CD4-positive, alpha-beta memory T cell (primary cell): ENCODE measurements at places on chromosomes 11 and 22. TPM values are rescaled to one million over a fixed set of nuclear protein-coding genes. Genes with fewer than 3 reads are reported as not detected.

DNA sequence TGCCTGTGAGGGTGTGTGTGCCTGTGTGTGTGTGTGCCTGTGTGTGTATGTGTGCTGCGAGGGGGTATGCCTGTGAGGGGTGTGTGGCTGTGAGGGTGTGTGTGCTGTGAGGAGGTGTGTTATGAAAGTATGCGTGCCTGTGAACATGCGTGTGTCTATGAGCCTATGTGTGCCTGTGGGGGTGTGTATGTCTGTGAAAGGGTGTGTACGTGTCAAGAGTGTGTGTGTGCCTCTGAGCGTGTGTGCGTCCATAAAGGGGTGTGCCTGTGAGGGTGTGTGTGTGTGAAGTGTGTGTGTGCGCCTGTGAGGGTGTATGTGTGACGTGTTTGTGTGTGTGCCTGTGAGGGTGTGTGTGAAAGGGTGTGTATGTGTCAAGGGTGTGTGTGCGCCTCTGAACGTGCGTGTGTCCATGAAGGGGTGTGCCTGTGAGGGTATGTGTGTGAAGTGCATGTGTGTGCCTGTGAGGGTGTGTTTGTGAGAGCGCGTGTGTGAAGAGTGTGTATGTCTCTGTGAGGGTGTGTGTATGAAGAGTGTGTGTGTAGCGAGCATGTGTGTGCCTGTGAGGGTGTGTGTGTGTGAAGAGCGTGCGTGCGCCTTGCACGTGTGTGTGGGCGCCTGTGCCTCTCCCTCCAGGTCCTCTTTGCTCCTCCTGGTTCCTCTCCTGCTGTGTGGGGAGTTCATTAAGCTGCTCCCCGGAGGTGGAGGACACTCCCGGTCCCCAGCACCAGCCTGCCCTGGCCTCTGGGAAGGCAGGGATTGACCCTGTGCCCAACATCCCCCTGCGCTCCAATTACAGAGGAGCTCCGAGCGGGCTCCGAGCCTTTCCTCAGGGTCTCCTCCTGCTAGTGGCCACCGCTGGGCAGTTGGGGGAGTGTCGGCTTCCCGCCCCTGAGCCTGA lies 53.3 kb downstream of the CACNA1I start:
- H3K4me3 ChIP-seq, result no peak overlapping the region
- H3K4me1 ChIP-seq, result peaks cover 7% of the 10 kb centered on the region
- no peak overlapping the region for H3K27ac ChIP-seq
- no peaks in the 10 kb centered on the region for H3K27me3 ChIP-seq
- H3K36me3 ChIP-seq, result no peaks in the 10 kb centered on the region

TRIM29 gene
- not detected for total RNA-seq

DNA sequence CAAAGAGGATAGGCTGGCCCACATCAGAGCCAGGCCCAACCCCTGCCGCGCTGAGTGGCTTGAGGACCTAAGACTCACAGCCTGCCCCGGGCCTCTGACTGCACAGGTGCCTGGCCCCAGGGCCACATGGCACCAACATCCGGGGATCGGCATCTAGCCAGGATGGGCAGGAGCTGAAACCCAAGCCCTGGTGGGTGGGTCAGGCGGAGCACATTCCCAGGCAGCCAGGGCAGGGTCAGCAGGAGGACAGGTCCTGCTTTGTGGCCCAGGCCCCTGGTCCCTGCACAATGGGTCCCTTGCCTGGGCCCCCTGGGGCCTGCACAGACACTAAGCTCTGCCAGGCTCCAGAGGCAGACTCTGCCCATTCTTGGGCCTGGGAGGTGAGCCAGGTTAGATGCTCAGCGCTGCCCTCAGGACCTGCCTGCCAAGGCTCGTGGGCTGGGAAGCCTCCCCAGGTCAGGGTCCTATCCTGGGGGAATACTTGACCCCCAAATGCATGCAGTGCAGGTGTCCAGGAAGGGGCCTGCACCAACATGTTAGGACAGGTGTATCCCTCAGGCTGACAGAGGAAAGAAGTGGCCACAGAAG lies 33.5 kb downstream of the ARVCF start:
- no peak overlapping the region for H3K4me3 ChIP-seq
- no peak overlapping the region for H3K27ac ChIP-seq
- peaks cover 14% of the 10 kb centered on the region for H3K4me1 ChIP-seq

- no peak overlapping the region for H3K27ac ChIP-seq
- H3K27me3 ChIP-seq, result peaks cover 7% of the 10 kb centered on the region
- no peak for DNase-seq
- peaks cover 11% of the 10 kb centered on the region for H3K4me1 ChIP-seq
- no peaks in the 10 kb centered on the region for H3K36me3 ChIP-seq
Observed at GRCh38 chr11:57484141-57484710, 23.9 kb downstream of the RTN4RL2 start.

DNA sequence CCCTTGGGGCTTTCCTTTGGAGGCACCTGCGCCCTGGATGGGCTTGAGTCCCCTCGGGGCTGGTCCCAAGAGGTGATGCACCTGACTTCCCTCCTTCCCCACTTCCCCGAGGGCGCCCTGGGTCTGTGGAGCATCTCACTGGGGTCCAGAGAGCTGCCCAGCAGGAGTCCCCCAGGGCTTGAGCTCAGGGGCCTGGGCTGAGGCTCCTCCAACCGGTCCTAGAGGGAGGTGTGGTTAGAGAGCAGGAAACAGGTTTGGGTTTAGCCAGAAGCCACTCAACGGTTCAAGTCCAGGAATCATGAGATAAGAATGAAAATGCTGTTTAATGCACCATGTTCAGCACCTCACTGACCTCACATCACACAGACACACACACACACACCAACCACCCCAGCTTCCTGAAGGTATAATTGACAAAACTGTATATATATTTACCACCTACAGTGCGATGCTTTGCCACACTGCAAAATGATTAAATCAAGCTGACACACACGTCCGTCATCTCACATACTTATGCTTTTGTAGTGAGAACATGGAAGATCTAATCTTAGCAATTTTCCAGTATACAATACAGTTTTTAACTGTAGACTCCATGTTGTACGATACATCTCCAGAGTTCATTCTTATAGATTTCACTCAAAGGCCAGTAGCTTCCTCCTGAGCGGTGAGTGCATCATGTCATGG lies 628 bp upstream of the IGLL1 start:
- no peaks in the 10 kb centered on the region for H3K36me3 ChIP-seq
- no peaks in the 10 kb centered on the region for H3K4me1 ChIP-seq
- no peak for DNase-seq
- no peaks in the 10 kb centered on the region for H3K27me3 ChIP-seq

RASSF7 gene
- total RNA-seq, result 55.2 TPM

C11orf86 gene
- not detected for total RNA-seq
